ENCODE measurements at places on chromosomes 13 and 19. TPM values are rescaled to one million over a fixed set of nuclear protein-coding genes. Genes with fewer than 3 reads are reported as not detected.
A peak's percentile ranks its signal among the peaks of the same experiment; 100 is the strongest.

The PGLYRP2 gene
- not detected for total RNA-seq

The GFY gene
- total RNA-seq, result not detected

The TNFRSF19 gene
- total RNA-seq, result 45.7 TPM

The CABP5 gene
- total RNA-seq, result not detected

The IZUMO4 gene
- 0.89 TPM for total RNA-seq

The ZNF790 gene
- 8.7 TPM for total RNA-seq

The ERICH4 gene
- not detected for total RNA-seq

The FCAR gene
- total RNA-seq, result 0.65 TPM

DNA sequence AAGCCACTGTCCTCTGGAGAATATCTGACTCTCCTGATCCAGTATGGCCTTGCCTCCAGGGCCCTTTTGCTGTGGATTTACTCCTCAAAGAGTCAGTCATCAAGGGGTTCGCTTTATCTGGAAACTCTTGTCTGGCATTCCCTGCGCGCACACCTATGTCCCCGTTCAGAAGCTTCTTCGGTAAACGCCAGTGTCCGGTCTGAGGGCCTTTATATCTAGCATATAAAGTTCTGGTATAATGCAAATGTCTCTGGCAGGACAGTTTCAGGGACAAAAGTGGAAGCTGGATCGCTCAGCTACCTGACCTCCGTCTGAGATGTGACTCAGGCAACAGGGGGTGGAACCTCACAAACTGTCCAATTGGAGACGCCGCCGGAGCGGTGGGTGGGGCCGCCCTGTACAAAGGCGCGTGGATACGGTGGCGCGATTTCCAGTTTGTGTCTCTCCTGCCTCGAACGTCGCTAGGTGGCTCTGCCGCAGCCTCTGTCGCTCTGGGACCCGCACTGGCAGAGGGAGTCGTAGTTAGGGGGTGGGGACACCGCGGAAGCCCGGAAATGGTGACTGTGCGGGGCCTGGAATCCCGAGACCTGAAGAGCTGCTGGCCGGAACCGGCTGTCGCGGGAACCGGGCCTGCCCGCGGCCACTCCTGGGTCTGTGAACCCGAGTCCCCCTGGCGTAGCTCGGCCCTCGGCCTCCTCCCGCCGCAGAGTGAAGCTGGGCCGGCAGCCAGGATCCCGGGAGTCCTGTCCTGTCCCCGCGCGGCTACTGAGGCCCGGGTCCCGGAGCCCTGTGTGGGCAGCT, 10.6 kb upstream of the ZNF709 start:
- peak; percentile 95 for DNase-seq

DNA sequence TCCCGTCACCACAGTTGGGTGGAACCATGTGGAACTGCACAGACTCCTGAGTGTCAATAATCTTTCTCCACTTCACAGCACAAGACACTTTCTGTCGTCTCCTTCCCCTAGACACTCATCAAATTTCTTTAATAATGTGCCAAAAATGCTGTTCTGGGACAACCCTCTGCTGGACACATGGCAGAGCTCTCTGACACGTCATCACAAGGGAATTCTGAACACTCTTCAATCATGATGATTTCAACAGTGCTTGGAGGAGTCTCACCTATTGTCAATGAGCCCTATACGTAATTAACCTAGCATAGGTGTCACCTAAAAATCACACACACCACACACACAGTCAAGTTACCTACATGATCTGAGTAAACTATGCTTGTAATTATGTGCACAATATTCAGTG, 141.3 kb downstream of the STOML3 start:
- no peak for DNase-seq

GRCh38 chr13:50016444-50016843, 1.2 kb downstream of the KCNRG start:
- no peak for DNase-seq

GRCh38 chr19:48900477-48901406, 630 bp downstream of the NUCB1 start:
- DNase-seq, result no peak

DNA sequence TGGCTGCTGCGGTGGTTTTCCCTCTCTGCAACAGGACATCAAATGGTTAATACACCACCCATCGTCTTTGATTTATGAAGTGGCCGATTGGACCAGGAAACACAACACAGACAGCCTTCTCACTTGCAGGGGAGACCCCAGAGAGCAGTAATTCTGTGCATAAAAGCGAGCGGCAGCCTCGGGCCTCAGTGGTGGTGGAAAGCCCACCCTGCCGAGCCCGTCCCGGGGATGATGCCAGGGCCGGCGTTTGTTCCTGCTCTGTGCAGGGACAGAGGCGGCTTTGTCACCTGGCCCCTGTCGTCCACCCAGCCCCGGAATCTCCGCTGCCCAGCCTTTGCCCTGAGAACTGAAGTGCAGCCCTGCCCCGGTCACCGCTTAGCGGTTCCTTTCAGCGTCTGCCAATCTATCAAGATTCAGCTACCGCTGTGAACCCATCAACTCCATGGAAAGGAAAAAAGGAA, 184.4 kb downstream of the TSHZ3 start:
- DNase-seq, result no peak

GRCh38 chr13:51923983-51924539, 62.3 kb downstream of the CCDC70 start:
- DNase-seq, result no peak

DNA sequence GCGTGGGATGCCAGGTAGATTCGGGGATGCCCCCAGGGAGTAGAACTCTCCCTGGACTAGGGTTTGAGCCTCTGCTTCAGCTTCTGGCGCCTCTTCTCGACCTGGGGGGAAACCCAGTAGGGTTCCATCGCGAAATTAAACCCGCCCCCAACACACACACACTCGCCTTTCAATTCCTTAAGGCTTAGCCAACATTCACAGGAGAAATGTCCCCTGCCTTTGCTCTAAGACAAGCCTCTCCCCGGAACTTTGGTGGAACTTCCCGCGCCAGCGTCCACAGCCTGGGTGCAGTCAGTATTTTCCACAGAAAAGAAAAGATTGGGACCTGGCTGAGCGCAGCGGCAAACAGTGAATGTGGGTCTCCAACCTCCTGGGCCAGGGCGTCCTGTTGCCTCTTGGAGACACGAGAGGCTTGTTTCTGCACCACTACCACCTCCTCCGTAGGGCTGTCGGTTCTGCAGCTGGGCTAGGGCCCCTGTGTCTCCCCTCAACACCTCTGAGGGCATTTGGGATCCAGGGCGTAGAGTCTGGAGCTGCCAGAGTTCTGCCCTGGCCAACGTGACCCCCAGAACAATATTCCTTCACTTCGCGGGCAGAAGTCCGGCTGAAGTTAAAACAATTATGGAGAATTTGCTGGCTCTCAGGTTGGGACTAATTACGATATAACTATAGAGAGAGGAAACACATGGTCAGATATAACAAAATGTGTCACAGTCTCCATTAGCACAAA, 3.2 kb downstream of the PDX1 start:
- no peak for DNase-seq

DNA sequence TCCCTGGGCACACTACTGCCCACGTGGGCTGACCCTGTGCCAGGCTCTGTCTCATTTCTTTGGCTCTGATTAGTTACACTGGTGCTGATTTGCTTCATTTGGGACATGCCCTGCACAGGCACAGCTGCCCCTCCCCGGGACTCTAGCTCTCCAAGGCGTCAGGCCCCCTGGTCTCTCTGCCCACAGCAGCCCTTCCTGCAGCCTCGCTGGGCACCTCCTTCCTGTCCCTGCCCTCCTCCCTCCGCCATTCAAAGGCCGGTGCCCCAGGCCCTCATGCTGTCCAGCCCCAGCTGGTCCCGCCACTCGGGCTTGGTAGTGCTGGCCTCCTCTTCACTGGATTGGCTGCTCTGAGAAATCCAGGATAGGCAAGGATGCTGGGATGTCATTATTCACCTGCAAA, 73.1 kb downstream of the ERICH6B start:
- no peak for DNase-seq

DNA sequence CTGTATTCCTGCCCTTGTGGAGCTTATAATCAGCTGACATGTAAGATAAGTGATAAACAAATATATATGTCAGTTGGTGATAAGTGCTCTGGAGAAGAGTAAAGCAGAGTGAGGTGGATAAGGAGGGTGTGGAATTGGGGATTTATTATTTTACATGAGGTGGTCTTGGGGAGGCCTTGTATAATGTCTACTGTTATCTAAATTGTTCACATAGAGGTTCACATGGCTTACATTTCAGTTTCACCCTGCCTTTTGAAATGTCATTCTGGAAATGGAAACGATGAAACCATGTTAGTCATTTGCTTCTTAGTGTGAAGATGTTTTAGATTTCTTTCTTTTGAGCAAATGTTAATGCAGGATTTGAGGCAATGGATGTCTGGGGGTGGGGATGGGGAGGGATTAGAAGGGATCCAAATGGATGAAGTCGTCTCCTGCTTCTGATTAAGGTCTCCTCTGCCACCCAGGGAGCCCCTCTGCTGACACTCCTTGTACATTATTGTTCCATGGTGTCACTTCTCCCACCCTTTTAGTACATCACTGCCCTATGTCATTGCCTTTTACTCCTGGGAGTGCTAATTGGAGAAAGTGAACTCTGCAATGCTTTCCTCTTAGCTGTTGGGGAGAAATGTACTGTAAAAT, 14.0 kb downstream of the B3GLCT start:
- no peak for DNase-seq

DNA sequence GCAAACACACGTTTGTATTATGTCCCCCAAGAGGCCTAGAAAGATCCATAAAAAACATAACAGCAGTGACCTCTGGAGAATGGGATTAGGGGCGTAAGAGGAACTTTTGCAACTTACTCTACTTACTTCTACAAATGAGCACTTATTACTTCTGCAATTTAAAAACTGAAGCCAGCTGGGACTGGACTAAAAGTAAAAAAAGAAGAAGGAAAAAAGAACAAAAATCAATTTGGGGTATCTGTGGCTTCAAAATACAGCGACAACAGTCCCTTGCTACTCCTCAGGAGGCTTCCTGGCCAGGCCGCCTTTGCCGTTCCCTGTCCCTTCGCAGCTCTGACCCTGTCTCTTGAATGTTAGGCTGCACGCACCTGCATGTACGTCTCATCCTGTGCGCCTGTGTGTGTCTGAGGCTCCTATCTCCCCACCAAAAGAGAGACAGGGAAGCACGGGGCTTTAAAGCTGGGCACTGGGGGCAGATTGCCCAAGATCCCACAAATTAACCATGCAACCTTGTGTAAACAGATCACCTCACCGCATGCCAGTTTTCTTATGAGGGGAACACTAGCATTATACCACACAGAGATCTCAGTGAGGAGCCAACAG, 12.1 kb upstream of the FKRP start:
- DNase-seq, result no peak

Data from left cardiac atrium (tissue), 4 donors.